ENCODE measurements at places on chromosomes 1 and 21. TPM values are rescaled to one million over a fixed set of nuclear protein-coding genes. Genes with fewer than 3 reads are reported as not detected.

CFHR1 gene
- not detected for total RNA-seq

RIPK4 gene
- total RNA-seq = 10.9 TPM

KIF21B gene
- 5.7 TPM for total RNA-seq

CNR2 gene
- 0.06 TPM for total RNA-seq

LHX8 gene
- not detected for total RNA-seq

NCF2 gene
- 144 TPM for total RNA-seq

ITLN2 gene
- total RNA-seq = 44.1 TPM

LIN28A gene
- not detected for total RNA-seq

C4BPB gene
- 6.6 TPM for total RNA-seq

KCNN3 gene
- 7.6 TPM for total RNA-seq

RGS13 gene
- 4.7 TPM for total RNA-seq

KLHDC8A gene
- total RNA-seq = 0.78 TPM

TRIM63 gene
- 0.46 TPM for total RNA-seq

ETV3L gene
- not detected for total RNA-seq

MEX3A gene
- 0.52 TPM for total RNA-seq

EPS8L3 gene
- not detected for total RNA-seq

CACHD1 gene
- total RNA-seq = 31.8 TPM

TNNI3K gene
- 1.3 TPM for total RNA-seq

TDRD5 gene
- total RNA-seq = 0.17 TPM

Data from upper lobe of right lung (tissue), 1 donor.